Fibroblast of gingiva (primary cell): ENCODE measurements at places on chromosomes 16 and 17.

DNA sequence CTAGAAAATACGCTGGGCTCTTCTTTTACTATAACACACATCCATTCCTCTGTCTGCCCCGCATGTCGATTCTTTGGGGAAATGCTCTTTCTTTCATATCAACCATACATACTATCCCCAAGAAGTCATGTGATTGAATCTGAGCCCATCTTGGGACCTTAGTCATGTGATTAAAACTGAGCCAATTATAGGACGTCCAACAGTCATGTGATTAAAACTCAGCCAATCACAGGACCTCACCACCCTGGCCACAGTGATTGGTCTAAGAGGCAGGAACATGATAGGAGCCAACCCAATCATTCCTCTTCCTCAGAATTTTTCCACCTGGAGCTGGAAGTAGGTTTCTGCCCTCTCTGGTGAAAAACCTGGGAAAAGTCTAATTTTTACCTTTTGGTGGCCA, 78.8 kb downstream of the TMEM114 start:
- DNase-seq: no peak

GRCh38 chr17:7646457-7646856, 4.3 kb upstream of the ATP1B2 start:
- no peak for DNase-seq

GRCh38 chr17:81713004-81713555, 996 bp downstream of the SLC25A10 start:
- DNase-seq: no peak

GRCh38 chr17:44008205-44008909, 3.9 kb downstream of the NAGS start:
- DNase-seq: no peak

DNA sequence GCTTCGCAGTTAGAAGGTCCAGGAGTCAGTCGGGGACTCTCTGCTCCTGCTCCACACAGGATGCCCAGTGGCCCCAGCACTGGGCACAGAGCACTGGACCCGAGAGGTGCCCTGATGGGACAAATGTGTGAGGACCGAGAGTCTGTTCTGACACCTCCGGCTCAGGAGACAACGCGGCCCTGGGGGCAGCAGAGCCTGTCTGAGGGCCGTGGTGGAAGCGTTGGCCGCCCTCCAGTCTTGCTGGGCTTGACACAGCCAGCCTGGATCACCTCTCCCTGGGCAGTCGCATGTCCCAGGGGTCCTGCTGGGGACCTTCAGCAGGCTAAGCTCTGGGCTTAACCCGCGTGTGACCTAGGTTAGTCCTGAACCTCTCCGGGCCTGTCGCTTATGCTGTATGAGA, 23.1 kb downstream of the LGALS9 start:
- DNase-seq: no peak

DNA sequence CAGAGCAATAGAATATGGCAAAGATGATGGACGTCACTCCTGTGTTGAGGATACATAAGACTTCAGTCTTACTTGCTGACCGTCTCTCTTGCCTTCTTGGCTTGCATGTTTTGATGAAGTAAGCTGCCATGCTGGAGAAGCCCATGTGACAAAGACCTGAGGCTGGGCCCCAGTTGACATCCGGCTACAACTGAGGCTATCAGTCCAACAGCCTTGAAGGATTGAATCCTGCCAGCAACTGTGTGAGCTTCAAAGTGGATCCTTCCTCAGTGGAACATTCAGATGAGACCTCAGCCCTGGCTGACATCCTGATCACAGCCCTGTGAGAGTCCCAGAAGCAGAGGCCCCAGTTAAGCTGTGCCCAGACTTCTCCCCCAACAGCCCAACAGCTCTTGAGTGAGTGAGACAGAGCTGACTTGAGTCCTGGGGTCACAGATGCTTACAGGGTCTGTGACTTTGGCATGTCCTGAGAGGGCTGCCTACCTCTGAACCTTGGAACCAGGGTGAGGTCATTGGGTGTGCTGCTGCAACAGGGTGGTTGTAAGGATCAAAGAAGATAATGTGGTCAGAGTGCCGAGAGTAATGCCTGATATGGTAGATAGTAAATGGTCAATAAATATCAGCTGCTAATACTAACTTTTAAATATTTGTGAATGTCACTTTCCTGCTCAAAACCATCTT, 2.4 kb upstream of the BRD7 start:
- DNase-seq: no peak

DNA sequence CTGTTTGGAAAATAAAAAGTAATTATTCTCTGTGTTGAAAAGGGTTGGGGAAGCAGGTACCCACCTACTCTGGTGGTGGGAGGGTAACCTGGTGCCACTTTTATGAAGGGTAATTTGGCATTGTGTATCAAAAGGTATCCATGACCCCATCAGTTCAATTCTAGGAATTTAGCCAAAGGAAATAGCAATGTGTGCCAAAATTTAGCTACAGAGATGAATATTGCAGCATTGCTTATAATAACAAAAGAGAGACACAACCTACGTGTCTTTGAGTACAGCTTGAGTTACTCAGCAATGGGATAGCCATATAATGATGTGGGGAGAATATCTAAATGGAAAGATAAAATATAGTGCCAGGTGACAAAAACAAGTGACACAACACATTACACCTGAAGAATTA, 170.7 kb downstream of the NTN1 start:
- DNase-seq: no peak

- no peak for DNase-seq
These were observed 47.0 kb upstream of the GSG1L start for GRCh38 chr16:28110479-28110878.

DNA sequence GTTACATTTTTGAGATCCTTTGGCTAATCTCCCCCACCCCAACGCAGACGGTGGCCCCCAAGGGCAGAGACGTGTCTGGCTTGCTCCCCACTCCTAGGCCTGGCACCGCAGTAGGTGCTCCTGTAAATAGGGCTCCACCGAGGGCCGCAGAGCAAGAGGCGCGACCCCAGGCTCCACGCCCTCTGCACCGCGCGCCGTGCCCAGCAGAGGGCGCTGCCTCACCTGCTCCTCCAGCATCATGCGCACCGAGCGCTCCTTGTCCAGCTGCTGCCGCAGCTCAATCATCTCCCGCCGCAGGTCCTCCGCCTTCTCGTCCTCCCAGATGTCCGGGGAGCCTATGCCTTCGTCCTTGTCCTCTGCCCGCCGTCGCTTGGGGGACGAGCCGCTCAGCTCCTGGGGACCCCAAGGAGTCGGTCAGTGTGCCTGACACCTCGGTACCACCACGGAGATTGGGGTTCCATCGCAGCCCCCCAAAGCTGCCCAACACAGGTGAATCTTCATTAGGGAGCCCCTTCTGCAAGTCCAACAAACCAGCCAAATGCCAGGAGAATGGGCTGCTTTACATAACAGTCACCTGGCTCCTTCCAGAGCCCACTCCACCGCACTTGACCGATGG, 11.2 kb downstream of the TFAP4 start:
- DNase-seq: no peak

- DNase-seq: peak; percentile 34
These were observed 77.2 kb downstream of the FTO start for GRCh38 chr16:53781023-53781605.

- no peak for DNase-seq
These were observed 72.7 kb downstream of the SMG6 start for GRCh38 chr17:2230877-2231276.

GRCh38 chr17:82933911-82934310, 94.1 kb upstream of the ZNF750 start:
- no peak for DNase-seq

DNA sequence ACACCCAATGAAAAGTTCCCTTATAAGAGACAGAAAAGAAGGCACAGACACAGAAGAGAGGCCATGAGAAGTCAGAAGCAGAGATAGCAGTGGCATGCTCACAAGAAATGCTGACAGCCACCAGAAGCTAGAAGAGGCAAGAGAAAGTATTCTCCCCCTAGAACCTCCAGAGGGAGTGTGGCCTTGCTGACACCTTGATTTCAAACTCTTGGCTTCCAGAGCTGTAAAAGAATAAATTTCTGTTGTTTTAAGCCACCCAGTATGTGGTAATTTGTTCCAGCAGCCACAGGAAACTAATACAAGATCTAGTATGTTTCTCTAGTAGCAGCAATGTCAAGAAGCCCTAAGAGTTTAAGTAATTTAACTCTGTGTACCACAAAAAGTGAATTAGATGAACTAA, 87.2 kb upstream of the NOG start:
- no peak for DNase-seq

GRCh38 chr16:75647492-75648264, at the start of the genes KARS1 and TERF2IP:
KARS1 (minus strand) TSS chr16:75647665; CDS start chr16:75647639, 26 bp downstream.
TERF2IP (plus strand) TSS chr16:75647773; CDS start chr16:75647883, 110 bp downstream.
- DNase-seq: peak; percentile 92

- peak; percentile 98 for DNase-seq
These were observed at the start of gene TMEM208 for GRCh38 chr16:67226804-67227566. TMEM208 (plus strand) TSS chr16:67227130; CDS start chr16:67227219, 89 bp downstream.

DNA sequence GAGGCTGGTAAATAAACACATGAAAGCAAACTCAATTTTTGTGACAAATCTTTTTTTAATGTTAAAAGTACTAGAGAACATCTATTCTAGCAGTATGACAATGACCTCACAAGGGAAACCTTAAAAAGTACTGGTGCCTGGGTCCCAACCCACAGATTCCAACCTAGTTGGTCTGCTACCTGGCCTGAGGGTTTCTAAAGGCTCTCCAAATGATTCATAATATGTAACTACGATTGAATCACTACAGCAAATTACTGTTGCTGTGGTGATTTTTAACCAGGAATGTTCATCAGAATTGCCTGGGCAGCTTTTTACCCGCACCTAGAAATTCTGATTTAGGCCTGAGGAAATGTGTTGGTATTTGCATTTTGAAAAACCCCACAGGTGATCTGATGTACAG, 26.1 kb downstream of the CDR2 start:
- no peak for DNase-seq

- no peak for DNase-seq
These were observed 13.8 kb downstream of the KCTD19 start for GRCh38 chr16:67312719-67313118.

DNA sequence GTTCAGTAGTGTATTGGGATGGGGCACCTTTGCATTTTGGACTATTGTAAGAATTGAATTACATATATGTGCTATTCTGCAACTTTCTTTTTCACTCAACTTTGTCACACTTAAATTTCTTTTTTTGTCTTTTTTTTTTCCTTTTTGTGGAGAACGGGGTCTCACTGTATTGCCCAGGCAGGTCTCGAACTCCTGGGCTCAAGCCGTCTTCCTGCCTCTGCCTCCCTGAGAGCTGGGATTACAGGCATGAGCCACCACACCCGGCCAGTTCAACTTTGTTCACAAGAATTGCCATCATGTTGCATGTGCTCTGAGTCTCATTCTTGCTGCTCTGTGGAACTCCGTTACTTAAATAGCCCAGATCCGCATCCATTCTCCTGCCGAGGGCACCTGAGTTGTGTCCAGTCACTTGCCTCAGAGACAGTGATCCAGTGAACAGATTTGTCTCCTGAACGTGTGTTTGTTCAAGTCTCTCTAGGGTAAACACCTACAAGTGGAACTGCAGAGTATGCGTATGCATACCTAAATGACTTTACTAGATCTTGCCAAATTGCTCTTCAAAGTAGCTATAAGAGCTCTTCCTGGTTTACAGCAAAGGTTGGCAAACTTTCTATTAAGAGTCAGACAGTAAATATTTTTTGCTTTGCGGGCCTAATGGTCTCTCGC, 3.4 kb upstream of the SLC38A10 start:
- no peak for DNase-seq

- DNase-seq: peak; percentile 39
These were observed 8.2 kb downstream of the SYNGR2 start for GRCh38 chr17:78176548-78177025.

DNA sequence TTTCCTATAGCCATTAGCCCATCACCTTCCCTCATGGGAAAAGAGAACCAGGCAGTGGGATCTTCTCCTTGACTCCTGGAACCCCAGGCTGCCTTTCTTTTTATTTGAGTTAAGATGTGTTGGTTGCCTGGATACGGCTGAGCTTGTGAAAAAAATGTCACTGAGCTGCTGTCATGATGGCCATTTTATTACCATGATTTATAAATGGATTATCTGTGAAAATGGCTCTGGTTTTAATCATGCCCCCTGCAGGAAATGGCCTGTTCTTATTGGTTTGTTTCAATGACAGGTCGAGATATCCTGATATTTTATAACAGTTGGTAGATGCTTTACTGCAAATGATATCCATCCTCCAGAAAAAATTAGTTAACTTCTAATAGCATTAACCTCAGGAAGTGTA, 640.4 kb downstream of the CDH11 start:
- no peak for DNase-seq

DNA sequence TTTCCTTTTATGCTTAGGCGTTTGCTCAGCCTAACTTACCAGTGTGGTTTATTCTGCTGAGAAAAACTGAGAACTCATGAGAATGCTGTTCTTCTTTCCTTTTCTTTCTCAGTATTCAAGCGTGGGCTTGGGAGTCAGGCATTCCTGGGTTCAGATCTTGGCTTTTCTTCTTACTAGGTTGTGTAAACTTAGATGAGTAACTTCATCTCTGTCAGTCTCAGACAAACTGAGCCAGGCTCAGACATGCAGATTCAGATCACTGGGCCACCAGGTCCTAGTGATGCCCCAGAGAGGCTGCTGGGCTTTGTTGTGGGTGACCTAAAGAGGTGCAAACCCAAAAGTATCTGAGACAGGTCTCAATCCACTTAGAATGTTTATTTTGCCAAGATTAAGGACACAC, 95.8 kb upstream of the MPHOSPH6 start:
- DNase-seq: no peak

DNA sequence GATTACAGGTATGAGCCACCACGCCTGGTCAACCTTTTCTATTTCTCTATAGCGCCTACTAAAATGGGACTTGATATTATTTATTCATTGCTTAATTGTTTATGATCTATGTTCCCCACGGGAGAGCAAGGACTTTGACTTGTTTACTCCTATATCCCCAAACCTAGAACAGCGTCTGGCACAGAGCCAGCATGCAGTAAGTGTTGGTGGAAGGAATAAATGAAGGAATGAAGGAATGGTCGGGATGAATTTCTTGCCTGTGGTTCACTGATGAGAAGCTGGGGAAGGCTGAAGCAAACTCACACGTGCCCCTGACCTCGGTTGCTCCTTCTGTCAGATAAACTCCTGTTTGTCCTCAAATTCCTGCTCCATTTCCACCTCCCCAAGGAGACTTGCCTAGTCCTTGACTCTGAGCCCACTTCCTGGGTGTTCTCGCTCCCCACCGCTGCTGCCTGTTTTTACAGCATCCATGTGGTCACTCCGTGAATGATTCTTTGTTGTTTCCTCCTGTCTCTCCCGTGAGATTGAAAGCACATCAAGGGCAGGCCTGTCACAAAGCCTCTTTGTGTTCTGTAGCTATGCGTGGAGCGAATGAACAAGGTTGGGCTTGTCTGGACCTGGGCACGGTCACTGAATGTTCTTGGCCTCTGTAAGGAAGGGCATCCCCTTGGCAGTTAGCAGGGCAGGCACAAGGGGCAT, 17.3 kb downstream of the C17orf100 start:
- DNase-seq: no peak
